Heart left ventricle (tissue), 16 donors: ENCODE measurements at places on chromosomes 2 and 18. TPM values are rescaled to one million over a fixed set of nuclear protein-coding genes. Genes with fewer than 3 reads are reported as not detected.

Gene TRIM54
- 175 TPM for total RNA-seq

Gene REG1B
- total RNA-seq = 0.34 TPM

DNA sequence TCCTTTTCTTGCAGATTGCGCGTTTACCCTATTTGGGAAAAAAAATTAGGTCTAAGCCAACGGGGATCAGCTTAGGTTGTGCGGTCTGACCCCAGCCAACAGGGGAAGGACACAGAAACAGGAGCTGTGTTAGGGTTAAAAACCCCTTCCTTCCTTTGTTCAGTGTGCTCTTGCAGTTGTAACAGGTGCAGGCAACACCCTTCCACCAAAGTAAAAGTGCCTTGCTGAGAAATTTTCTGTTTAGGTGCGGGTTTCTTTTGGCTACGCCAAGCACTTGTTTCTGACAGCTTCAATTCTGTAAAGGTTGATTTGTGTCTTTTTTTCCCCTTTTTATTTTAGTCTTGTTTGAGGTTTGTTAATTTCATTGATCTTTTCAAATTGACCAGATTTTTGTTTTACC lies 92.5 kb downstream of the PTPN4 start:
- no peaks in the 10 kb centered on the region for H3K27me3 ChIP-seq
- H3K27ac ChIP-seq = no peak overlapping the region
- DNase-seq = no peak
- no peaks in the 10 kb centered on the region for H3K4me1 ChIP-seq
- no peaks in the 10 kb centered on the region for H3K36me3 ChIP-seq
- no peak overlapping the region for H3K4me3 ChIP-seq

Gene RAB17
- 3.7 TPM for total RNA-seq

Gene UGT1A3
- not detected for total RNA-seq

DNA sequence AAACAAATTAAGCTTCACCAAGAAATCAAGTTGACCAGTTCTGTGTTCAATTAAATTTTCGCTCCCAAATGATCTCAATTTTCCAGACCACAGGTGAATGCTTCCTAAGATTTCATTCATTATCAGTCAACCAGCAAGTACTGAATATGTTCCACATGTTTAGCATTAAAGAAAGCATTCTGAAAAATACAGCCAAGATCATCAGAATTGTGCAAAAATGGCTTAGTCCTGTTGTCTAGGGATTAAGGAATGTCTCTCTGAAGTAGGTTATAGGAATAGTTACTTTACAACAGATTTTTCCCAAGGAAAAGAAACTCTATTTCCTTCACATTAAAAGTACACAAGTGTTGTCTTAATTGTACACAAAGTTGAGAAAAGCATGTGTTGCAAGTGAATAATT lies 69.2 kb downstream of the NRXN1 start:
- H3K4me1 ChIP-seq = no peaks in the 10 kb centered on the region
- DNase-seq = no peak
- no peaks in the 10 kb centered on the region for H3K27me3 ChIP-seq
- H3K27ac ChIP-seq = no peak overlapping the region
- H3K36me3 ChIP-seq = no peaks in the 10 kb centered on the region

DNA sequence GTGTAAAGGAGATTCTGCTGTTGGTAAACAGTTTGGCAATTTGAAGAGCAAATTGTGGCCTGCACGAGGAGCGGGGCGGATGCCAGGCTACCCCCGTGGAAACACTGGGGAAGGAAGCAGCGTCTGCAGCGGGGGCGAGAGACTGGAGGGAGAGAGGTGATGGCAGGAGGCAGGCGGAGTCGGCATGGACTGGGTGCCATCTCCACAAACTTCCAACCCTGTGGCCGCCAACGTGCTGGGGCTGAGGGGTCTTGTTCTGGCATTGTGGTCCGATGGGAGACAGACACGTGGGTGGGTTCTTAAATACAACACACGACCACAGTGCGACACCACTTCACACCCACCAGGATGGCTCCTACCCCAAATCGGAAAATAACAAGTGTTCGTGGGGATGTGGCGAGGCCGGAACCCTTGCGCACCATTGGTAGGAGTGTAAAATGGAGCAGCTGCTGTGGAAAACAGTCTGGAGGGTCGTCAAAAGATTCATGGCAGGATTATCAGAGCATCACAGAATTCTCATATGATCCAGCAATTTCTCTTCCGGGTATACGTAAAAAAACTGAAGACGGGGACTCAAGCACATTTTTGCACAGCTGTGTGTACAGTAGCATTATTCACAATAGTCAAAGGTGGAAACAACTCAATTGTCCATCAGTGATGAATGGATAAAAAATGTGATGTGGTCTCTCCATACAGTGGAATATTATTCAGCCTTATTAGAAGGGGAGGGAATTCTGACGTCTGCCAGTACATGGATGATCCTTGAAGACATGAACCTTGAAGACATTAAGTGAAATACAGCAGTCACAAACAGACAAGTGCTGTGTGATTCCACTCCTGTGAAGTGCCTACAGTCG lies 82.4 kb upstream of the HPCAL1 start:
- no peak overlapping the region for H3K4me3 ChIP-seq
- H3K27ac ChIP-seq = no peak overlapping the region
- no peaks in the 10 kb centered on the region for H3K36me3 ChIP-seq
- no peaks in the 10 kb centered on the region for H3K27me3 ChIP-seq
- DNase-seq = peak; percentile 43

GRCh38 chr2:191907545-191907944 lies 60.7 kb upstream of the CAVIN2 start:
- no peak overlapping the region for H3K4me3 ChIP-seq
- no peaks in the 10 kb centered on the region for H3K27me3 ChIP-seq
- H3K4me1 ChIP-seq = peaks cover 12% of the 10 kb centered on the region
- no peak overlapping the region for H3K27ac ChIP-seq
- DNase-seq = no peak

GRCh38 chr2:21261591-21261990 lies 137.8 kb downstream of the TDRD15 start:
- no peaks in the 10 kb centered on the region for H3K27me3 ChIP-seq
- no peak for DNase-seq
- H3K4me1 ChIP-seq = peaks cover 11% of the 10 kb centered on the region
- H3K36me3 ChIP-seq = no peaks in the 10 kb centered on the region

DNA sequence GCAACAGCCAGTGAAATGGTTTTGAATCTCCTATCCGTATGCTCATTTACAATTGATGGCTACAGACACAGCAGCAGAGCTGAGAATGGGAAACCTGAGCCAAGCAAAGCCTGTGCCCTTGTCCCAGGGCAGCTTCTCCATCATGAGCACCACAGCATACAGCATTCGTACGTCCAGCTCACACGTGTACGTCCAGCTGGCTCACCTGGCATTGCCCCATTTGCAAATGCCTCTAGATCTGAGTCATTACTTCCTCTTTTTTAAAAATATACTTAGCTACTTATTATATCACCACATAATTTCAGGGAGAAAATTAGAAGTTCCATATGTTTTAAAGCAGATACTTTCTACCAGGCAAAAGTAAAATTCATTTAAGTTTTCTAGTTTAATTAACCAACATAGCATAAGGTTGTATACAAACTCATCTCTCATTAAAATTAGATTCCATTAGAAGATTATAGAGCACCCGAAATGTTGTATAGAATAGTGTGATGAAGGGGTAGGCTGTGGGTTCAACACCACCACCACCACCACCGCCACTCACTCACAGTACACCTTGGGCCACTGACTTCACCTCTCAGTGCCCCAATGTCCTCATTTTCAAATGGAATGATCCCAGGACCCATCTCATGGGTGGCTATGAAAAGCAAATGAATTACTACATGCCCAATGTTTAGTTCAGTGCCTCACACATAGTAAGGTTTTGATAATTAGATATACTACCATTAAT lies 31.4 kb upstream of the TMEM177 start:
- no peaks in the 10 kb centered on the region for H3K27me3 ChIP-seq
- H3K27ac ChIP-seq = no peak overlapping the region
- H3K4me1 ChIP-seq = no peaks in the 10 kb centered on the region
- no peak overlapping the region for H3K4me3 ChIP-seq

DNA sequence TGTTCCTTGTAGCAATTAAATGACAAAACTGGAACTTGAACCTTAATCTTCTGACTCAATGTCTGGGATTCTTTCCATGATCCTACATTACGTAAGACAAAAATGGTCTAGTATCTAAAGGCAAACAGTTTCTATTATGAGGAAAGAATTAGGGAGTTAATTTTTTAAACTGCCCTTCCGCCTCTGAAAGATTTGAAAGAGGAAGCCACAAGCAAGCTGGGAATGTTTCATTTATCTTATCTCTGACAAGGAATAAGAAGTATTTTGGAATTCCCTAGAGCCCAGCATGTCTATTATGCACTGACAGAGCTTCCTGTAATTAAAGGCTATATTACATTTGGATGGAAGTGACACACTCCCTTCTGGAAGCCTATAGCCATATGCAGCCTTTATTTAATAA lies 558.8 kb upstream of the CDH2 start:
- no peaks in the 10 kb centered on the region for H3K27me3 ChIP-seq
- H3K4me1 ChIP-seq = no peaks in the 10 kb centered on the region
- no peak for DNase-seq

- DNase-seq = no peak
- H3K36me3 ChIP-seq = peaks cover 2% of the 10 kb centered on the region
- no peaks in the 10 kb centered on the region for H3K27me3 ChIP-seq
- H3K4me3 ChIP-seq = no peak overlapping the region
- H3K4me1 ChIP-seq = no peaks in the 10 kb centered on the region
These were observed 85.1 kb downstream of the UGP2 start for GRCh38 chr2:63926815-63927214.

DNA sequence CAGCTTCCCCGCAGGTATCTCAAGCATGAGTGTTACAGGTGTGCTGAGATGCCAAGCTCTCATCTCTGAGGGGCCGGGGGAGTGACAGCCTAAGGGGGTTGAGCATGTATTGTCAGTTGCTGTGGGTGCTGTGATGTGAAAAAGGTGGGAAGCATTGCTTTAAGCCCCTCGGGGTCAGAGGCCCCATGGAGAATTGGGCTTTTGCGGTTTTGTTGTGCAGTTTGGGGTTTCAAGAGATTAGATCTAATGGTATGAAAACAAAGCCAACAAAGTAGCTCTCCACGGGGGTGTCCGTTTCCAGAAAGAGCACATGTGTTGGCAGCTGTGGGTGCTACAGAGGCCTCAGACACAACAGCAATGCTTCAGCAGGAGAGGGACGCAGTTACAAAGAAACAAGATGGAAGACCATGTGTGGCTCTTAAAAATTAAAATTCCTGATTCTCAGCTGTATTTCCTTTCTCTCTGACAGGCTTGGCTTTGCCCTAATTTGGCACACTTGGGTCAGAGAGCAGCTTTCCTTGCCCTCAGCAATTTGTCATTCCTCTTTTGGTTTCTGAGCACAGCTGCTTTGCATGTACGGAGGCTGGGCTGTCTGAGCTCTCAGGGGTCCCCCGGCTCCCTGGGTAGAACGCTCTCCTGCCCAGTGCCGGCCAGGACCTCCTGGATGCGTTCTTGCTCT lies 69.9 kb downstream of the TMEM247 start:
- DNase-seq = no peak
- peaks cover 11% of the 10 kb centered on the region for H3K36me3 ChIP-seq
- peak overlapping the region; percentile 76 for H3K27ac ChIP-seq
- no peaks in the 10 kb centered on the region for H3K27me3 ChIP-seq
- H3K4me1 ChIP-seq = peaks cover 24% of the 10 kb centered on the region

DNA sequence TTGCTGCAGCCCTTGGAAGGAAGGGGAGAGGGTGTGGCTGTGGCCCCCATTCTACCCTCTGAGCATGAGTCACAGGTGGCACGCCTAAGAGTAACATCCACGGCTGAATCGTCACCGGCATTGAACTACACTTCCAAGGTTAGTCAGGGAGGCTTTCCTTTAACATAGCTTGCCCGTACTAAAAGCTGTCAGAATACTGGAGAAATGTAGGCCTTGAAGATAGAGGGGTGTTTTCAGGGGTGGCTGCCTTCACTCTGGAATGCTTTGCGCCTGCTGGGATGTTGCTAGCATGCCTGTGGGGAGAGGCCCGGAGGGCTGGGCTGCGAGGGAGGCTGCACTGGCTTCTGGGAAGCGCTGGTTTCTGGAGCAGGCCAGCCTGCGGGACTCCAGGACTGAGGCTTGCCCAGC lies 333.7 kb downstream of the AGAP1 start:
- no peak overlapping the region for H3K4me3 ChIP-seq
- no peak overlapping the region for H3K27ac ChIP-seq
- DNase-seq = no peak

Gene ASB18
- 49.8 TPM for total RNA-seq

DNA sequence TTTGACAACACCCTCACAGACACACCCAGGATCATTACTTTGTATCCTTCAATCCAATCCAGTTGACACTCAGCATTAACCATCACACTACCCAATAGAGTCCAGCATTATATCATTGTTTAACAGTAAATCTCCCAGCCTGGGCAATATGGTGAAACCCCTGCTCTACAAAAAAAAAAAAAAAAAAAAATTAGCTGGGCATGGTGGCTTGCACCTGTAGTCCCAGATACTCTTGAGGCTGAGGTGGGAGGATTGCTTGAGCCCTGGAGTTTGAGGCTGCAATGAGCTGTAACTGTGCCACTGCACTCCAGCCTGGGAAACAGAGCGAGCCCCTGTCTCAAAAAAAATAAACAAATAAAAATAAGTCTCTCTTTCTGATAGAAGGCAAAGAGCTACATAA lies 304.0 kb downstream of the STK39 start:
- no peak overlapping the region for H3K27ac ChIP-seq
- H3K27me3 ChIP-seq = no peaks in the 10 kb centered on the region
- H3K4me1 ChIP-seq = peaks cover 15% of the 10 kb centered on the region
- DNase-seq = no peak

Gene TMEM37
- 13.4 TPM for total RNA-seq

DNA sequence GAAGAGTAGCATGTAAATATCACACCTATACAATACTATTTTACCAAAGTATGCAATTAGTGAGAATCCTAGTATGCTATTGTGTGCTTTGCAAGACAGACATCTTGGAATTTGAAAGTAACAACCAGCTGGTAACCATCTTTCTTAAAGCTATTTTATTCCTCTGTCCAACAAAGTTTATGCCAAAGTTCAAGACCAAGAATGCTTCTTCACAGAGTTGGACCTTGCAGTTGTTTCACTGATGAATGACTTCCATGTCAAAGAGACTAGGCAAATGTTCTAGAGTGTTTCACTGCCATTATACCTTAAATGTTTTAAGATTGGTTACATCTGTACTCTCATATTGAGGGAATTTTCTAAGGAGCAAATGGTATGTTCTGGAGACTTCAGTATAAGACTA lies 215.2 kb upstream of the CRIM1 start:
- no peaks in the 10 kb centered on the region for H3K27me3 ChIP-seq
- H3K27ac ChIP-seq = no peak overlapping the region
- DNase-seq = no peak
- no peaks in the 10 kb centered on the region for H3K36me3 ChIP-seq
- H3K4me3 ChIP-seq = no peak overlapping the region

DNA sequence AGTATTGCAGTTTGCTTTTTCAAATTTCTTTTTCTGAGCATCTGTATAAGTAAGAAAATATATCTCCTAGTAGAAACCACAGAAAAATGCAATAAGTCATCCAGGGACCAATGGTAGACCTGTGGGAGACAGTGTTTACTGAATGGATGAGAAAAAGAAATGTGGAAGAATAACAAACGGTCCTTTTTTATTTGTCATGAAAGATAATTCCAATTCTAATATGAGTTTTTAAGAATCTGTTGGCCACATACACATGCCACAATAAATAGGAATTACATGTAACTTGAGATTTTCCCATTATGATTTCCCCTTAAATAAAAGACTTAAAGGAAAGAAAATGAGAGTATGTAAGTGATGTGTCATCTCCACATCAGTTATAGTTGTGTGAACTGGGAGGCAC lies 107.7 kb upstream of the RAB27B start:
- no peaks in the 10 kb centered on the region for H3K4me1 ChIP-seq
- H3K27ac ChIP-seq = no peak overlapping the region
- DNase-seq = no peak
- no peaks in the 10 kb centered on the region for H3K36me3 ChIP-seq

Gene HAAO
- total RNA-seq = 1.6 TPM
